ENCODE measurements at places on chromosomes 5 and 9.

DNA sequence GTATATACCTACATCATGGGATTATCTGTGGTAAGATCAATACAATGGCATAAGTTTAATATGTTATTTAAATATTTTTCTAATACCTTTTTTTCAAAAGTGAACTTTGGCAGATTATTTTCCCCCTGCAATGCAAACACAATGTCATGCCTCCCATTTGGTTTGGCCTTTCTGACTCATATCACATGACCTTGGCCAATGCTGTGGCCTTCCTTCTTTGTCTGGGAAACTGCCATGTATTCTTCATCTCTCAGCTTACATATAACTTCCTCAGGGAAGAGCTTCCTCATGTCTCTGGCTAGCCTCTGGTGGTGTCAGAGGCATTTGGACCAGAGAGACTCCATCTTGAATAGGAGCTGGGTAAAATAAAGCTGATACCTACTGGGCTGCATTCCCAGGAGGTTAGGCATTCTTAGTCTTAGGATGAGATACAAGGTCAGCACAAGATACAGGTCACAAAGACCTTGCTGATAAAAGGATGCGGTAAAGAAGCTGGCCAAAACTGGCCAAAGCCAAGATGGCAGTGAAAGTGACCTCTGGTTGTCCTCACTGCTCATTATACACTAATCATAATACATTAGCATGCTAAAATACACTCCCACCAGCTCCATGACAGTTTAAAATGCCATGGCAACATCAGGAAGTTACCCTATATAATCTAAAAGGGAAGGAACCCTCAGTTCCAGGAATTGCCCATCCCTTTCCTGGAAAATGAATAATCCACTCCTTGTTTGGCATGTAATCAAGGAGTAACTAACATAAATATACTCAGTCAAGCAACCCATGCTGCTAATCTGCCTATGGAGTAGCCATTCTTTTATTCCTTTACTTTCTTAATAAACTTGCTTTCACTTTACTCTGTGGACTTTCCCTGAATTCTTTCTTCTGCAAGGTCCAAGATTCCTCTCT lies 76.0 kb downstream of the C9orf153 start:
- no peak for DNase-seq

GRCh38 chr9:71737455-71737854 lies 30.9 kb downstream of the CEMIP2 start:
- no peak for DNase-seq

DNA sequence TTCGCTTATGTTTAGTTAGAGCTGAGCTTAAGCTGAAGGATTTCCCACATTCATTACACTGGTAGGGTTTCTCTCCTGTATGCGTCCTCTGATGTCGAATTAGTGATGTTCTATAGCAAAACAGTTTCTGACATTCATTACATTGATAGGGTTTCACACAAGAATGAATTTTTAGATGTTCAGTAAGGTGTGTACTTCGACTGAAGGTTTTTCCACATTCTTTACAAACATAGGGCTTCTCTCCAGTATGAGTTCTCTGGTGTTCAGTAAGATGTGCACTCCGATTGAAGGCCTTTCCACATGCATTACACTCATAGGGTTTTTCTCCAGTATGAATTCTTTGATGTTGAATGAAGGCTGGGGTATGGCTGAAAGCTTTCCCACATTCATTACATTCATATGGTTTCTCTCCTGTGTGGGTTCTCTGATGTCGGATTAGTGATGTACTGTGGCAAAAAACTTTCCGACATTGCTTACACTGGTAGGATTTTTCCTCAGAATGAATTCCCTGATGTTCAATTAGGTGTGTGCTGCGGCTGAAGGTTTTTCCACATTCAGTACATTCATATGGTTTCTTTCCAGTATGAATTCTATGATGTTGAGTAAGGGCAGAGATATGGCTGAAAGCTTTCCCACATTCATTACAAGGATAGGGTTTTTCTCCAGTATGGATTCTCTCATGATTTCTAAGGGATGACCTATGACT lies 14.6 kb downstream of the ZNF883 start:
- no peak for DNase-seq

- DNase-seq, result no peak
Observed at GRCh38 chr5:71013575-71013974, 11.6 kb downstream of the NAIP start.

- DNase-seq, result no peak
Observed at GRCh38 chr9:124818431-124819281, 34.6 kb upstream of the WDR38 start.

DNA sequence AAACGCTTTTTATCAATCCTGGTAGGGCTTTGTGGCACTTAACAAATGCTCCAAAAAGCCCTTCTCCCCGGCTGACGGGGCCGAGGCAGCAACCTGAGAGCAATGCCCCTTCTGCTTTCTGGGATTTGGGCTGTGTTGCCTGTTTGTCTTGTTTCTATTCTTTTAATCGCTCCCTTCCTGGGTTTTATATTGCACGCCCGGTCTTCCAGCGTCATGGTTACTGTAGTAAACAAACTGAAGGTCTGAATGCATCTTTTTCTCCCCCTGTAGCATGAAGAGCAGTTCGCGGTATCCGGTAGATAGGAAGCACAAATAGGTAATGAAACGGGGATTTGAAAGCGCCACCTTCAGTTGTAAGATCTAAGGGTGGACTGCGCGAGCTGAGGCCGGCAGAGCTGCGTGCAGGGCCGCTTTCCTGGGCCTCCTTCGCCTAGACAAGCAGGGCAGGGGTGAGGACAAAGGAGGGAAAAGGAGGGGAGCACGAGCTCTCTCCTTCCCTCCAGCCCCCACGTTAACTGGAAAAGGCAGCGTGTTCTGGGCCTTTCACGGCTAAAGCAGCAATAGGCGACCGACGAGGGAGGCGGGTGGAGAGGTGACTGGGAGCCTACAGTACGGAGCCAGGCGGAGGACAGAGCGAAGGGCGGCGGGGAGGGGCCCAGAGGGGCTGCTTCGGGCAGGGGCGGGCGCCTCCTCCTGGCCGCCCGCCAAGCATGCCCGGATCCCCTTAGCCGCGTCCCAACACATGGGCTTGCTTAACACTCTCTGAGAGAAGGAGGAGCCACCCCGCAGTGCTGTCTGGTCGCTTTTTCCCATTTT lies 49.3 kb upstream of the ZNF366 start:
- peak; percentile 88 for DNase-seq

DNA sequence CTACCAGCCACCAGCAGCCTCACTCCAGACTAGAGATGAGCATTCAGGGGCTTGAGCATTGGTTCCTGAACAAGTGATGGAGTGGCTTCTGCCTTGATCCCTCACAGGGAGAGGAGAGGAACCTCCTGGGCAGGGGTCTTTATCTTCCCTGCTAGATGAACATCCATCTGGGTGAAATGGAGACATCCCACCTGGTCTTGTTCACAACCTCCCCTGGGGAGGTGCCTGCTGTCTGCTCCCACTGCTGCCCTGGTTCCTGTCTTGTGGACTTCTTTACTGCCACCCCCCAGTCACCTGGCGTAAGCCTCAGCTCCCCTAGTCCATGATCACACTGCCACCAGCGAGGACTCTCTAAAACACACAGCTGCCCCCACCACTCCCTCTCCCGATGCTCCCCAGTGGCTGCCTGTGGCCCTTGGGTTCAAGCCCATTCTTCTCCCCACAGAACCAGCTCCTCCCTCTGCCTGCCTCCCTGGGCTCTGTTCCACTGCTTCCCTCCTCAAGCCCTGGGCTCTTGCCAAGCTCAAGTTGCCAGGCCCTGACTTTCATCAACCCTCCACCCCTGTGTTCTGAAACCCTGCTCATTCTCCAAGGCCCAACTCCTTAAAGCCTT lies 51.5 kb downstream of the COL15A1 start:
- peak; percentile 49 for DNase-seq

All from right forelimb (tissue), 1 donor.